ENCODE measurements at places on chromosomes 6 and 20.
A peak's percentile ranks its signal among the peaks of the same experiment; 100 is the strongest.

- no peak for DNase-seq
These were observed 57.4 kb upstream of the CCDC167 start for GRCh38 chr6:37556881-37557644.

DNA sequence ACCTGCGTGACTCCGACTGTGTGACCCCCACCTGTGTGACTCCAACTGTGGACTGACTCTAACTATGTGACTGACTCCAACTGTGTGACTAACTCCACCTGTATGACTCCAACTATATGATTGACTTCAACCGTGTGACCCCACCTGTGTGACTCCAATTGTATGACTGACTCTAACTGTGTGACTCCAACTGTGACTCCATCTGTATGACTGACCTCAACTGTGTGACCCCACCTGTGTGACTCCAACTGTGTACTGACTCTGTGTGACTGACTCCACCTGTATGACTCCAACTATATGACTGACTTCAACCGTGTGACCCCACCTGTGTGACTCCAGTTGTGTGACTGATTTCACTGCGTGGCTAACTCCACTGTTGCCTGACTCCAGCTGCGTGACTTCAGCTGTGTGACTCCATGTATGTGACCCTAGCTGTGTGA is 38.6 kb downstream of the SYNJ2 start:
- no peak for DNase-seq

- DNase-seq = no peak
These were observed 540.7 kb downstream of the BCKDHB start for GRCh38 chr6:80647156-80647555.

GRCh38 chr20:52047811-52048764 is 143.5 kb downstream of the ZFP64 start:
- DNase-seq = peak; percentile 82

DNA sequence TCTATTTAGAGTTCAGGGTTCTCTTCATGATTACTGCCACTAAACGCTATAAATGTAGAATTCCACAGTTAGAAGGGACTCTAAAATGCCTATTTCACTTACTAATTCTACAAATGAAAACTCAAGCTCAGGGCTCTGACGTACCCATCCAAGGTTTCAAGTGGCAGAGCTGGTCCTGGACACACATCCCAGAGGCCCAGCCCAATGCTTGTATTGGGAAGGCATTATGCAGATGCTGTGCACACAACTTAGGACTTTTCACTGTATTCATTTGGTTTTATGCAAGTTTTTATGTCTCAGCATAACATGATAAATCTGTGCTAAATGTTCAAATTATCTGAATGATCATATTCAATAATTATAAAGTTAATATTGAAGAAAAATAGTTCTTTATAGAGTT is 310.4 kb downstream of the PHF3 start:
- no peak for DNase-seq

DNA sequence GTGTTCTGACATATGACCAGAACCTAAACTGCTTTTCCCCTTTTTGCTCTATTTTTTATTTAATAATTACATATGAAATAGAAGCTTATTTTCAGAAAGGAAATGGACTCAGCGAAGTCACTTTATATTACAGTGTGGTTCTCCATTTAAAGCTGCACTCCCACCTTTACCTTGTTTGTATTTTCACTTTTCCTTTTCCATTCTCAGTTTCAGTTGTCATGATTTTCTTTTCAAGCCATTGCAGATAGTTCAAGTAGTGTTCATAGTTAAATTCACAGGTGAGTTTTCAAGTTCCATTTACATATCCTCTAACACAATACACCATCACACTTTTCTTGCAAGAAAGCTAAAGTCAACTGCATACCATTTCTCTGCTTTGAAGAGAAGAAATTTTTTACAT is 400.2 kb downstream of the HACE1 start:
- no peak for DNase-seq

GRCh38 chr20:10793766-10794165 is 120.0 kb upstream of the JAG1 start:
- peak; percentile 14 for DNase-seq

GRCh38 chr6:36800223-36801076 is 38.8 kb downstream of the CPNE5 start:
- no peak for DNase-seq

DNA sequence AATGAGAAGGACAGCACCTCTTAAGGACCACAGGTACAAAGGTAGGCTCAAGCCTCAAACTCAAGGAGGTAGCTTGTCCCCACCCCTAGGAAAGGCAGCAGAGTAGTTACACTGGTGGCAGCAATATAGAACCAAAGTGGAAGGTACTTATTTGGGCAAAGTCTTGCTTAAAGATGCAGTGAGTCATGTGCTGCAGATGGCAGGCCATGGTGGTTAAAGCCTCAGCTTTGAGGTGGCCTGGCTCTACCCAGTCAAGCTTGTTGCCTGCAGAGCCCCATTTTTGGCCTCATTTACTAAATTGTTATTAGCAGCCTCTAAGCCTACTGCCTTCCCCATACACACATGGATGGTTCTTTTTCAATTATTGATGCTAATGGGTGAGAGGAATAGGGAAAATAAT is 146.0 kb downstream of the ELOVL4 start:
- no peak for DNase-seq

GRCh38 chr6:131807321-131807643 is 538 bp upstream of the ENPP1 start:
- no peak for DNase-seq

DNA sequence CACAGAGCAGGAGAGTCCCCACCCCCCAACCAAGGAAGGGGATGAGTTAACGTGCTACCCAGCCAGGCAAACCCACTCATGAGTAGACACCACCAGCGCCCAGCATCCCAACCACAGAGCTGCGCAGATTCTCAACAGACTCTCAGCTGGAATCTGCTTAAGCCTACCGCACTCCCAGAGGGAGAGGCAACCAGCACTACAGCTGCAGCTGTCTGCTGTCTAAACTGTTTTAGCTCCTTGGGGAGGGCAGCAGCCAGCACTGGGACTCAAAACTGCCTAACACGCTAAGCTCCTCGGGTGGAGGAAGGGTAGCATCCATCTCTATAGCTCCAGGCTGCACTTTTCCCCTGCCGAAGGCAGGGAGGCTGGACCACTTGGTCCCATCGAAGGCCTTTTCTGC is 539.8 kb downstream of the EPHA7 start:
- DNase-seq = no peak

DNA sequence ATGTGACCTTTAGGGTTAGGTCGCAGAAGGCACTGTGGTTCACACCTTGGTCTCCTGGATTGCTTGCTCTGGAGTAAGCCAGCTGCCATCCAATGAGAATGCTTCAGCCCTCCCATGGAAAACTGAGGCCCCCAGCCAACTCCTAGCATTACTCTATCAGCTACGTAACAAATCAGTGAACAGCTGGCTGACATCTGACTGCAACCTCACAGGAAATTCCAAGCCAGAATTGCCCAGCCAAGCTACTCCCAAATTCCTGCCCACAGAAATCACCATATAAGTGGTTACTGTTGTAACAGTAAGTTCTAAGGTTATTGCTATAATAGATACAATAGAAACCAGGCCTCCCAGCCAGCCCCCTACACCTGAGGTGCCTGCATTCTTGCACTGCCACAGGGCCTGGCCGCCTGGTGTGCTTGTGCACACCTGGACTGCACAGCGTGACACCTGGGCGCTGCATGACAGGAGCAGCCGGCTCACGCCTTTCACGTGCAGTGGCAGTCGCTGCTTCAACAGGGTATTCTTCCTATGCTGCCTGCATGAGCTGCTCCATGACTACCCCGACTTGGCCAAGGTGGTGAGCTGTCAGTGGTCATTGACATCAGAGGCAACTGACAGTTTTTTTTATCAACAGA is 429.7 kb upstream of the RUNX2 start:
- DNase-seq = no peak

GRCh38 chr6:145427232-145427631 is 308.1 kb downstream of the EPM2A start:
- no peak for DNase-seq

DNA sequence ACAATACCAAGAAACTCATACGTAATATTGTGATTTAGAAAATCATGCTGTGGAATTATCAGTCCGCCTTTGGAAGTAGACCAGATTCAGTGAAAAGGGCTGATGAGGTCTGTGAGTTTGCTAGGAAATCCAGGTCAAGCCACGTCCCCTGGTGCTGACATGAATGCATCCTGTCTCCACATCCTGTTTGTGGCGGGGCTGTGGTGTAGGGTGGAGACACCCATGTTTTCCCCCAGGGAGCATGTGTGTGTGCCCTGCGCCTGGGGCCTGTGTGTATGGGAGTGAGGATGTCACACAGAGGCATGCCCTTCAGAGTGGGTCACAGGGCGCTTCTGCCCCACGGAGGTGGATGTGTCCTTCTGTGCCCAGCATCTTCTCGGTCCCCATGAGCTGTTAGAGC is 109.1 kb downstream of the SASH1 start:
- no peak for DNase-seq

DNA sequence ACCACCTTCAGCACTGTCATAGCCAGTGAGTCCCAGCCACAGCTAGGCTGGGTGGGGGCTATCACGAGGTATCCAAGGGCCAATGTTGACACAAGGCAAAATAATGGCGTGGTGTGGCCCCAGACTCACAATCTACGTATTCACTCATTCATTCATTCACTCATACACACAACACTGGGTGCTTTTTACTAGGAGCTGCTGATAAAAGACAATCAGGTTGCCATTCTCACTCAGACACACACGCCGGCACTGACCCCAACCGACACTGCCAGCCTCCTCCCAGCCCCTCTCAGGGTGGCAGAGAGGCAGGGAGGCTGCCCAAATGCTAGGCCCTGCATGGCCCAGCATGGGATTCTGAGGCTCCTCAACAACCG is 1.5 kb upstream of the C20orf144 start:
- no peak for DNase-seq

DNA sequence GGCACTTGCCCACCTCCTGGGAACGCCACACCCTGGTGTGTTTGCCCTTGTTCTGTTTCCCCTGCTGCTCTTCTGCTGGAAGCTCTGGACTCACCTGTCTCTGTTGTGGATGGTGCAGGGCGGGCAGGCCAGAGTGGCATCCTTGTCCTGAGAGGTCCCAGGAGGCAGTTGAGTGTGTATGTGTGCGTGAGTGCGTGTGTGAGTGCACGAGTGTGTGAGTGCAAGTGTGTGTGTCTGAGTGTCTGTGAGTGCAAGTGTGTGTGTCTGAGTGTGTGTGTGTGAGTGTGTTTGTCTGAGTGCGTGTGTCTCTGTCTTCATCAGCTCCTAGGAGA is 12.2 kb downstream of the IGF2R start:
- DNase-seq = no peak

DNA sequence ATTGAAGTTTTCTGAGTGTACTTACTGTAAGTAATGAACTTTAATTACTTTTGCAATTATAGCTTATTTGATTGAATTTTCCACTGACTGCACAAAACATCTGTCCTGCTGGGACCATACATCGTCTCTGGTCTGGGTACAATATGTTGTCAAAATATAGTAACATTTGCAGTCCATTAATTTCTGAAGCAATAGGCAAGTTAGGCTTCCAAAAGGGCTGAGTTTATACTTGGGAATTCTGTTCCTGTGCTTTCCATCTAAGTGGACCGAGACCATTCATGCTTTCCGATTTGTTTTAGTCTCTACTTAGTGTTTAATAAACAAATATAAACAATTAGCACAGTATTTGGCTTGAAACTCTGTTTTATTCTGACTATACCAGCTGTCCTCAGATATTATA is 139.3 kb downstream of the RFPL4B start:
- DNase-seq = no peak

DNA sequence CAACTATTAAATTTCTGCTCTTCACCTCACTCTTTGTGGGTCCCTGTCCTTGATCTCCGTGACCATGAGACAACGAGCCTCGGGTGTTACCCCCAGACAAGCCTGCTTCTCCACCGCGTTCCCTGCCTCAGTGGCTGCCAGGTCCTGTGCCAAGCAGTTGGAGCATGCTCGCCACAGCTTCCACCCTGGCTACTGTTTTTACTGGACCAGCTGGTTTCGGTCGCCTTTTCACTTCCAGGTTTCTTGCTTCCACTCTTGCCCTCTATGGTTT is 5.6 kb downstream of the TP53RK start:
- no peak for DNase-seq

DNA sequence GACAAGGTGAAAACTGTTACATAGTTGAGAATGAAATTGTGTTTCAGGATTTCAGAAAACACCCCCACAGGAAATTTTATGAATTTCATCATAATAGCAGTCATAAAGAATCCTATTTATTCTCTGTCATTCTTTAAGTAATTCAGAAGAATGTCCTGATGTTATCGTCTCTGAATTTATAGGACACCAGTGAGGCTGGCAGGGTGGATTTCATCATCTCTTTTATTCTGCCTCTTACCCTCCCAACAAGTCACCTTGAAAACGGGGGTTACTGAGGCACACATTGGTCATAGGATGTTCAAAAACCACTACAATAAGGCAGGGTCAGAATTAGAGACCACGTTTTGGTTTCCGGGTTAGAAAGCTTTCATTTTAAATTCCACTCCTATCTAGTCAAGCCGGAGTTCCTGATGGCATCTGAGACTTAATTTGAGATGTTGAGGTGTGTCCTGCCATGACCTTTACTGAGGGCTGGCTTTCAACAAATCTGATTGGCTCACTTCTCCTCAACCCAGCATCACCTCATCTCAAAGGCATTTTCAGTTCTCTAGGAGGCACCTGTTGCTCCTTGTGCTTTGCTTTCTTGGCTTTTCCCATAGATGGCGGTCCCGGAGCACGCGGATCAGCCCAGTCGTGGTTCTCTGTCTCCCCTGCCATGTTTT is 230.6 kb upstream of the SUPT3H start:
- DNase-seq = no peak
